Esophagus muscularis mucosa (tissue), 4 donors: ENCODE measurements at places on chromosomes 7 and 10. TPM values are rescaled to one million over a fixed set of nuclear protein-coding genes. Genes with fewer than 3 reads are reported as not detected.

GRCh38 chr7:49773218-49773935 is at the start of gene VWC2:
TSS of gene VWC2 (plus strand) at chr7:49773638. CDS start at chr7:49775436, 1,798 bp downstream.
- H3K4me3 ChIP-seq, result peak within 1 kb of the TSS; percentile 54
- H3K27me3 ChIP-seq, result peaks cover 64% of the 10 kb centered on the region

Gene RNF133
- 0.78 TPM for total RNA-seq

DNA sequence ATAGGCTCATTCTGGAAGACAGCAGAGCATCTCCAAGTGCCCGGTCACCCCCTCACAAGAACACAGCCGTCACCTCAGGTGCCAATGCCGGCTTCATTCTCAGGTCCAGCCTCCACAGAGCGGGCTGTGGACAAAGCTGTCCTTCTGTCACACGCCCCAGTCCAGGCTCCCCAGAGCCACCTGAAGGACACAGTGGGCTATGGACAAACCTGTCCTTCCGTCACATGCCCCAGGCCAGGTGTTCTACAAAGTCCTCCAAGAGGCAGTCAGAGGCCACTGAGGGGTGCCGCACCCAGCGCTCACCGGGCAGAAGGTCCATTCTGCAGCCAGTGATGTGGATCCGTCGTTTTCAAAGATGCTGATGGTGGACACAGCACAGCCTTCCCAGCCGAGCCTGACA is 173.2 kb upstream of the PPP2R2D start:
- peaks cover 14% of the 10 kb centered on the region for H3K4me1 ChIP-seq
- H3K36me3 ChIP-seq, result no peaks in the 10 kb centered on the region
- H3K27me3 ChIP-seq, result no peaks in the 10 kb centered on the region
- H3K27ac ChIP-seq, result no peak overlapping the region
- no peak for DNase-seq

DNA sequence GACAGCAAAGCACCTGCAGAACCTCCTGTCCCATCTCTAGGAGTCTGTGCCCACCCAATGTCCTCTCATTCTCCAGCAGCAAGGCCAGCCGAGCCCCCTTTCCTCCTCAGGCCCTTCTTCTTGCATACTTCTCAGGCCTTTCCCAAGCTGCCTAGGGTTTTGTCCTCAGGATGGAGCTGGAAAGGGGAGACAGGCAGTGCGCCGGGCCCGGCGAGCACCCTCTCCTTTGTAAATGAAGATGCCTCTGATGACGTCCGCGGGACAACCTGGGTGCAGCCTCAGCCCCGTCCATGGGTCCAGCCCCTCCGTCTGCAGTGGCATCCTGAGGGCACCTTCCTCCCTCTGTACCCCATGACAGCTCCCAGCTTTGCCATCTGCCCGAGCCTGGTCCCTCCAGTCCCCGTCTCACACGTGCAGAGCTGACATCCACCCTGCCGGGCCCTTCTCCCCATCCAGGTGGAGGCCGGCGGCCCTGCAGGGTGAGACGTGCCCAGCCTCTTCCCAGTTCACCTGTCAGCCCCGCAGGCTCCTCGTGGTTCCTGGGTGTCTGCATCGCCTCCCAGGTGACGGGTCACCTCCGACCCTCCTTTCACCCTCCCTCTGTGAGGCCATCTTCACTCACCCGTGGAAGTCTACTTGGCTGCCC is 36.4 kb downstream of the JAKMIP3 start:
- no peak for DNase-seq
- H3K36me3 ChIP-seq, result no peaks in the 10 kb centered on the region
- no peak overlapping the region for H3K4me3 ChIP-seq
- no peak overlapping the region for H3K27ac ChIP-seq
- H3K27me3 ChIP-seq, result no peaks in the 10 kb centered on the region

Gene MUC3A
- total RNA-seq, result 0.23 TPM

GRCh38 chr7:36939816-36940215 is 215.5 kb upstream of the AOAH start:
- H3K27me3 ChIP-seq, result no peaks in the 10 kb centered on the region
- H3K36me3 ChIP-seq, result no peaks in the 10 kb centered on the region
- no peaks in the 10 kb centered on the region for H3K4me1 ChIP-seq
- H3K4me3 ChIP-seq, result no peak overlapping the region
- no peak overlapping the region for H3K27ac ChIP-seq
- DNase-seq, result no peak

GRCh38 chr7:50531401-50531911 is 33.7 kb downstream of the DDC start:
- no peaks in the 10 kb centered on the region for H3K4me1 ChIP-seq
- peak; percentile 64 for DNase-seq
- H3K4me3 ChIP-seq, result no peak overlapping the region
- H3K36me3 ChIP-seq, result no peaks in the 10 kb centered on the region

GRCh38 chr10:20673175-20673574 is 223.9 kb downstream of the NEBL start:
- H3K27ac ChIP-seq, result no peak overlapping the region
- H3K36me3 ChIP-seq, result no peaks in the 10 kb centered on the region
- H3K27me3 ChIP-seq, result no peaks in the 10 kb centered on the region
- H3K4me3 ChIP-seq, result no peak overlapping the region
- no peaks in the 10 kb centered on the region for H3K4me1 ChIP-seq

Gene TIMM23
- total RNA-seq, result 52.9 TPM

- no peaks in the 10 kb centered on the region for H3K27me3 ChIP-seq
- no peak for DNase-seq
- no peaks in the 10 kb centered on the region for H3K4me1 ChIP-seq
- no peak overlapping the region for H3K4me3 ChIP-seq
- H3K36me3 ChIP-seq, result peaks cover 11% of the 10 kb centered on the region
Measured at GRCh38 chr10:122990278-122990677, 10.1 kb downstream of the PSTK start.

- H3K27ac ChIP-seq, result no peak overlapping the region
- H3K4me3 ChIP-seq, result no peak overlapping the region
- no peaks in the 10 kb centered on the region for H3K36me3 ChIP-seq
- no peaks in the 10 kb centered on the region for H3K27me3 ChIP-seq
- H3K4me1 ChIP-seq, result peaks cover 72% of the 10 kb centered on the region
- DNase-seq, result no peak
Measured at GRCh38 chr10:11153766-11154165, 136.1 kb downstream of the CELF2 start.

GRCh38 chr7:6259257-6259656 is 13.2 kb downstream of the CYTH3 start:
- H3K36me3 ChIP-seq, result no peaks in the 10 kb centered on the region
- H3K27me3 ChIP-seq, result no peaks in the 10 kb centered on the region
